ENCODE measurements at places on chromosomes 2 and 18. TPM values are rescaled to one million over a fixed set of nuclear protein-coding genes. Genes with fewer than 3 reads are reported as not detected.

DNA sequence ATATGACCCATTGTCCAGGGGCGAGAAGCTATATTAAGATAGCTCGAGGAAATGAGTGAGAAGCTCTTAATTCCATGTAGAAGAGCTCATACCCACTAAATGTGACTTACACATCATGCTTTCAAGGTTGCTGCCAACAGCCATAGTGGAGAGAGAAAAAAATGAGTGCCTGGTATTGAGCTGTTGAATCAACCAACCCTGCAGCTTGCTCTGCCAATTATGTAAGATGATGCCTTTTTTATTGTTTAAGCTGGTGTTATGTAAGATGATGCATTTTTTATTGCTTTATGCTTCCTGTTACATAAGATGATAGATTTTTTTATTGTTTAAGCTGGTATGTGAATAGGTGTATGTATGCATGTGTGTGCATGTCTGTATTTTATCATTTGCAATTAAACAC lies 228.2 kb downstream of the CCDC178 start:
- no peak for DNase-seq

DNA sequence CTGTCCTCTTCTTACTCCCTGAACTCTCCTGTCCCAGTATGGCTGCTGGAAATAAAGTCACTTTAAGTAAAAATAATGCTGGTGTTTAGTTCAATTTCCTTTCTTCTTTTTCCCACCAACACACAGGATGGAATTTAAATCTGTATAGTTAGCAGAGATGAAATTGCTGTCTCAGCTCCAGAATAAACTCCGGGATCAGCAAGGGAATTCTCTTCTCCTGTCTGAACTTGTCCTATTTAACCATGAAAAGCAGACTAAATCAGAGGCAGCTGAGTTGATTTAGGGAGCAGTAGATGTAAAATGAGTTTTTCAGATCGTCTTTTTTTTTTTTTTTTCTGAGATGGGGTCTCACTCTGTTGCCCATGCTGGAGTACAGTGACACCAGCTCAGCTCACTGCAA lies 25.9 kb downstream of the TTLL4 start:
- no peak for DNase-seq

The SERPINB12 gene
- not detected for total RNA-seq

DNA sequence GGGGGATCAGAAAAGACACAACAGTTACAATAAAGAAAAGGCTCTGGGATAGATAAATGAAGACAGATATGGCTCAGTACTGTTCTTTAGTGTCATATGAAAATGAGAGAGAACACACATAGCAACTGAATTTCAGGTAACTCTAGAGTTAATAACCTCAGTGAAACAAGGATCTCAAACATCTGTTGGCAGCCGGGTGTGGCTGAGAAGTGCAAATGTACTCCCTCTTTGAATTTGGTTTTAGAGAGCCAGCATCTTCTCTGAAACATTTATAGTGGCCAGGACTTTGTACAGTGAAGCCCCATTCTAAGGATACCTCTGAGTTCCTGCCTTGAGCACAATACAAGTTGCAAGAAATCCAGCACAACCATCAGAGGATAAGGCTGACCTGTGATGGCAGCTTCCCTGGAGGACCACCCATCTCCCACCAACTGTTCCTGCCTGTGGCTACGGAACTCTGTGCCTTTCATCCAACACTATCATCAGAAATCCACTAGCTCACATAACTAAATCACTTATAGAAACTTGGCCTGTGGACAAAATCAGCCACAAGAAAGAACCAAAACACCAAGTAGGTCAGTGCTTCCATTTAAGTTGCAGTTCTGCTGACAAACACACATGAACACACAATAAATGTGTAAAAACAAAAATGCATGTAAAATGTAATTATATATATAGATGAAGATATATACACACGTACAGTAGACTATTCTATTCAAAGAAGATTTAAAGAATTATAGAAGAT lies 37.3 kb upstream of the PEX13 start:
- DNase-seq: no peak
